ENCODE measurements at places on chromosomes 5 and 9.

GRCh38 chr9:86405926-86406325, 51.7 kb upstream of the TUT7 start:
- peak; percentile 36 for DNase-seq

DNA sequence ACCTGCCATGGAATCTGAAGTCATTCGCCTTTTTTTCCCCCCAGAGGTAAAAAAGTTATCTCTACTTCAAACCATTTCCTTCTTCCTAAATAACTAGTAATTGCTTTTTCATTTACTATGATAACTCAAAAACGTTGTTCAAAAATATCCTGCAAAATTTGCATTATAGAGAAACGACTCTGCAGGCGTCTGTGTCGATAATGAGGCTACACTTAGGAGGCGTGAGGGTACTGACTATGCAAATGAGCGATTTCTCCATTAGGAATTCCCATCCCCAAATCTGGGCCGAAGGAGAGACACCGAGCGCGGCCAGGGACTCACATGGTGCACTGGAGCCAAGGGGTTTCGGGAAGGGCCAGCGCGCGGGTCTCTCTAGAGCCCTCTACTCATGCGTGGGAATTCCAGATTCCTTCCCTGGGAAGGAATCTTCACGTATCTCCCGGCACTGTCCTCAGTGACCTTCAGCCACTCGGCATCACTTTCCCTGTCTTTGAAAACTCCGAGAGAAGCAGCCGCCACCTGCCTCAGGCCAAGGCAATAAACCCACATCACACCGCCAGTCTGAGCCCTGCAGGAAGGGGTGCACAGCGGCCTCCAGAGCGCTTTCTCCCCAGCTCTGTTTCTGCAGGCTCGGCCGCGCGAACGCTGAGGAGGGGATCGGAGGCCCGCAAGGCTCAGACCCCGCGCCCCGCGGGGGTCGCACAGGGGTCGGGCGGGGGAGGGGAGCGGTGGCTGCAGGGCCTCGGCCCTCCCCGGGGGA, 718 bp upstream of the DENND4C start:
- DNase-seq, result peak; percentile 53

DNA sequence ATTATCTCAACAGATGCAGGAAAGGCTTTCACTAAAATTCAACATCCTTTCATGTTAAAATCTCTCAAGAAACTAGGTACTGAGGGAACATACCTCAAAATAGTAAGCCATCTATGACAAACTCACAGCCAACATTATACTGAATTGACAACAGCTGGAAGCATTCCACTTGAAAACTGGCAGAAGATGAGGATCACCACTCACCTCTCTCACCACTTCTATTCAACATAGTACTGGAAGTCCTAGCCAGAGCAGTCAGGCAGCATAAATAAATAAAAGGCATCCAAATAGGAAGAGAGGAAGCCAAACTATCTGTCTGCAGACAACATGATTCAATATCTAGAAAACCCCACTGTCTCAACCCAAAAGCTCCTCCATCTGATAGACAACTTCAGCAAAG, 203.6 kb upstream of the GRAMD2B start:
- no peak for DNase-seq

- DNase-seq, result no peak
Observed at GRCh38 chr9:113488490-113488889, 25.0 kb downstream of the RGS3 start.

GRCh38 chr5:56099346-56099745, 104.6 kb upstream of the IL6ST start:
- no peak for DNase-seq

DNA sequence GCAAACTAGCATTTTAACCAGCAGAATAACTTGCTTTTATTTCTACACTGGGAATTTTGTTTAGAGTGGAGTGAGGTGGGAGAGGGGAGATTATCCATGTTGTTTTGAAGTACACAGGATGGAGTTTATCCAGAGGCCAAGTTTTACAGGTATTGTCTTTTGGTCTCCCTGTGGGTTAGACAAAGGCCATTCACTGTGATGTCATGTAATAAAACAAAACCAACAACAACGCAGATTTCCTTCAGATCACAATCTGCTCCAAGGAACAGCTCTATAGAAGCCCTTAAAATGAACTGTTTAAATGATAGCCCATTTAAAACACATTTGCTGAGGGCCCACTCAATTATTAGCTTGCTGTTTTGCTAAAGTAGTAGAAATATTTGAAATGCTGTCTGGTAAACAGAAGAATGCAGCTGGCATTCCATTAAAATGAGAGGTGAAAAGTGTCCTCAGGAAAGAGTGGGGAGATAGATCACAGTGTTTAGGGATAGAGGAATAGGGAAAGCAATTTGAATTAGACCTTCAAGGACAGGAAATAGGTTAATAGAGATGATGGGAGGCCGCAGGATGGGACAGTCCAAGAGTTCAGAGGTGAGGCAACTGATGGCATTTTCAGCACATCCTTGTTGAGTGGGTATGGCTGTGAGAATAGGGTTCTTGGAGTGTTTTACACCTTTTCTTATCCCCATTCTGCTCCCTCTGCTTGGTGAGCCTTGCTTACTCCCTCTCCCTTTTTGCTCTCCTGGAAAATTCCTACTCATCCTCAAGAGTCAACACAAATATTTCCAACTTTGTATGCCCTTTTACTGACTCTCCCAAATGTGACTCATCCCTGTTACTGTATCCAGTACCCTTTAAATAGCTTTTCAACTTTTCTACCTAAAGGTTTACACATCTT, 140.1 kb upstream of the NR3C1 start:
- no peak for DNase-seq

- no peak for DNase-seq
Observed at GRCh38 chr9:126522612-126523356, 90.9 kb upstream of the LMX1B start.

GRCh38 chr5:151298063-151298855, 5.3 kb downstream of the SLC36A3 start:
- DNase-seq, result no peak

DNA sequence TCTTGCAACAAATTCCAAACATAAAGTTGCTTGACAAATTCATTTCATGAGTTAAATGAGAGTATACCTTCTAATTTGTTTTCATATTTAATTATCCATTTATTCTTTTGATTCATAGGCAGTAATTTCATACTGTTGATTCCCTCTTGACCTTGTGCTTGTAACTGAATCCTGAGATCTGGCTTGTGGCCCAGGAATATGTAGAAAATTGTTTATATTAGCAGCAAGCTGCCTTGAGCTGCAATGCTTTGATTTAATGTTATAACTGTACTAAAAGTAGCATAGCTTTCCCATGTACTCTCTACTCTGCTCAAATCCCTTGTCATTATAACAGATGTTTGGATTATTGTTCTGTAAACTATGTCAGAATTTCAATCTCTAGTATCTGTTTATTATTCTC, 780.7 kb downstream of the NR2F1-AS1 start:
- DNase-seq, result no peak

DNA sequence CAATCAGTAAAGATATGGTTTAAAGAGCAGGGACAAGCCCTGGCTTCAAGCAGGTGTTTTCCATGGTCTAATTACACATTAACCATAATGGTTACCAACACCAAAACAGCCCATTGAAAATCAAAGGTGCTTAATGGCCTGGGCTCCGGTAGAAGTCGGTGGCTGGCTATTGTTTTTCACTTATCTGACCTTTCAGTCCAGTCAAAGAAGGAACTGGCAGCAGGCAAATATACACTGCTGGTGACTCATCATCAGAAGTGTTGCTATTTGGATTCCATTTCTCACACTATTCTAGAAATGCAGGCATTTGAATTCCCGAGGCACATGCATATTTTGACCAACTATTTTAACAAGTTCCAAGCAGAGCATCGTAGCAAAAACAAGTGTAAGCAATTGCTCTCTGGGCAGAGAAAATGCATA, 26.3 kb upstream of the GABRP start:
- no peak for DNase-seq

GRCh38 chr5:123132316-123132715, 43.3 kb downstream of the PRDM6 start:
- DNase-seq, result no peak

DNA sequence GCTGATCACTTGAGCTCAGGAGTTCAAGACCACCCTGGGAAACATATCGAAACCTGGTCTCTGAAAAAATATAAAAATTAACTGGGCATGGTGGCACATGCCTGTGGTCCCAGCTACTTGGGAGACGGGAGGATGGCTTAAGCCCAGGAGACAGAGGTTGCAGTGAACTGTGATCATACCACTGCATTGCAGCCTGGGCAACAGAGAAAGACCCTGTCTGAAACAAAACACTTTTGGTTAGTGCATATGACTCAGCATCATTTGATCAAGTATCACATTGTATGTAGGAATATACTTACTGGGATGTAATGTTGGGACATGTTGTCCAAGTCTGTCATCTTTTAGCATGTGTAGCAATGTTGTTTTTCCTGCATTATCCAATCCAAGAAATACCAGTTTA, 12.0 kb downstream of the SAR1B start:
- no peak for DNase-seq

DNA sequence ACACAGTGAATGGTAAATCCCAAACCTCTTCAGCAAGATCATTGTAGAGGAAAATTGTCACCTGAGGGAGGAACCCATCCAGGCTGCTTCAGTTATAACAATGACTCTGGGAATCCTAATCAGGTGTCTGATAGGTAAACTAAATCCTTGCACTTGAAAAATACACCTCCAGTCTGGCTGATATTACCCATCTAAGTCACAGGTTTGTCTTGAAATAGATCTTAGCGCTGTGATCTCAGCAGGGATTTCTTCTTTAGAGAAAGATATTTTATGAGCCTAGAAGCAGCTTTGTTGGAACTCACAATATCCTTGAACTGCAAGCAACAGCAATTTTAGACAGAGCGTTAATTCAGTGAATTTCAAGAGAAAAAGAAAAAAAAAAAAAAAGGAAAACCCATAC, 149.7 kb downstream of the SGCD start:
- no peak for DNase-seq

DNA sequence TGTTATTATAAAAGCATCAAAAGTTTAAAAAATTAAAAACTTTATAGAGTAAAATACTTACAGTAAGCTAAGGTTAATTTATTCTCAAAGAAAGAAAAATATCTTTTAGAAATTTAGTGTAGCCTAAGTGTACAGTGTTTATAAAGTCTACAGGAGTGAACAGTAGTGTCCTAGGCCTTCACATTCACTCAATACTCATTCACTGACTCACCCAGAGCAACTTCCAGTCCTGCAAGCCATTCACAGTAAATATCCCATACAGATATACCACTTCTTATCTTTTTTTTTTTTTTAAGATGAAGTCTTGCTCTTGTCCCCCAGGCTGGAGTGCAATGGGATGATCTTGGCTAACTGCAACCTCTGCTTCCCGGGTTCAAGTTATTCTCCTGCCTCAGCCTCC, 73.1 kb upstream of the FST start:
- no peak for DNase-seq

DNA sequence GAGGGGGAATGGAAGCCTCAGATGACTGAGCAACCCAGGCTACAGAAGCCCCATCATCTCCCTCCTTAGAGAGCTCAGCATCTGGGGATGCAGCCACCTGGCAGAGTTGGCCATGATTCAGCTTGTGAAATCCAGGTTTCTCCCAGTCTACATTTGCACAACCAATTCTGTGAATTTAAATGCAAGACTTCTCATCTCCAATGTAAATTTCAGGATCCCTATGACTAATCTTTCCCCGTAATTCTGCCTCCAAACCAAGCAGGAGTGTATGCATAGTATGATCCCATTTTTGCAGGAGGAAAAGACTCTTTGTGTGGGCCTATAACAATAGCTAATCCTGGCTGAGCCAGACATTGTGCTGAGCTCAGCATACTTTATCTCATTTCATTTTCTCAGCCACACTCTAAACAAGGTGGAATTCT, 59.6 kb upstream of the IL17B start:
- no peak for DNase-seq

DNA sequence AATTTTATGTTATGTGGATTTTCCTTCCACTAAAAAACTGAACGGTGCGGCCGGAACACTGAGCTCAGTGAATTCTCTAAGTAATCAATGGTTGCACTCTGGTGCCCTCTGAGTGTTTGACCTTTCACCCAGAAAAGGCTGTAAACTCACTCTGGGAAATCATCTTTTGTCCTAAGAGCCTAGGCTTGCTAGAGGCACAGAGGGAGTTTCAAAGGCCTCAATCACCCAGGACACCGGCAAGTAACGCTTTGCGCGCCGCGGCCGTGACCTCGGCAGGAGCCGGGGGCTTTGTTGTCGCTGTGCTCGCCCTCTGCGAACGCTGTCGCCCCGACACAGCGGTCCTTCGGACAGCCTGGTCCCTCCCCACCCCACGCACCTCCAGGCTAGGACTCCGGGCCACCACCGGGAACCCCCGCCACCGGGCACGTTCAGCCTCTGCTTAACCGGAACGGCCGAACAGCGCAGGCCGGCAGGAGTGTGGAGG, 703 bp downstream of the ISCA1 start:
- DNase-seq, result no peak

DNA sequence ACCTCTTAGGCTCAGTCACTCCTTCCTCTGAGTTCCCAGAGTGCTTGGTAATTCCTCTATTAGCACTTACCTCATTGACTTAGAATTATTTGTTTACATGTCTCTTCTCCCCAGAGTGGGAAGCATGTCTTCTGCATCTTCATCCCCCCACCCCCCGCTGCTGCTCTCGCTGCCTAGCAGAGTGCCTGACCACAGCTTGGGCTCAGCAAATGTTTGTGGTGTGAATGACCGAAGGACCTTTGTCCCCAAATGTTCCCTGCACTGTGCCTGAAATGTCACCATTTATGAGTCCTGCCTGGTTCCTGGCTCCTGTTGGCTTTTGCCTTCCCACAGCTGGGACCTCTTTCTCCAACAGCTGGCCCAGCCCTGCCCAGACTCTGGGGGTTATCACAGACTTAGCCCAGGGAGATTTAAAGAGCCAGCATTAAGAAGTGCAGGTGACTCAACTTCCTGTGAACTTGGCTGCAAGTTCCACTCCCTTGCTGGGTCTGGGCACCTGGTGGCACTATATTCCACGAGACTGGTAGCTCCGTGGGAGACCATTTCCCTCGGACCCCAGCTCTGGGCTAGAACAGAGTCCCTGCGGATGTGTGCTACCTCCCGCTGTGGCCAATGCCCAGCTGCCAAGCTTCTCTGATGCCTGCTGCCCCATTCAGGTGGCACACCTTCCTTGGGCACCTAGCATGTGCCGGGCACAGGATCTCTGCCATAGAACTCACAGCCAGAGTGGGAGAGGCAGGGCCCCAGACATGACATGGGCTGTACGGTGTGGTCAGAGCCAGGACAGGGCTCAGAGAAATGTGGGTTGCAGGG, 1.8 kb upstream of the HMCN2 start:
- DNase-seq, result no peak

GRCh38 chr9:10863476-10863875, 250.7 kb upstream of the PTPRD start:
- no peak for DNase-seq

DNA sequence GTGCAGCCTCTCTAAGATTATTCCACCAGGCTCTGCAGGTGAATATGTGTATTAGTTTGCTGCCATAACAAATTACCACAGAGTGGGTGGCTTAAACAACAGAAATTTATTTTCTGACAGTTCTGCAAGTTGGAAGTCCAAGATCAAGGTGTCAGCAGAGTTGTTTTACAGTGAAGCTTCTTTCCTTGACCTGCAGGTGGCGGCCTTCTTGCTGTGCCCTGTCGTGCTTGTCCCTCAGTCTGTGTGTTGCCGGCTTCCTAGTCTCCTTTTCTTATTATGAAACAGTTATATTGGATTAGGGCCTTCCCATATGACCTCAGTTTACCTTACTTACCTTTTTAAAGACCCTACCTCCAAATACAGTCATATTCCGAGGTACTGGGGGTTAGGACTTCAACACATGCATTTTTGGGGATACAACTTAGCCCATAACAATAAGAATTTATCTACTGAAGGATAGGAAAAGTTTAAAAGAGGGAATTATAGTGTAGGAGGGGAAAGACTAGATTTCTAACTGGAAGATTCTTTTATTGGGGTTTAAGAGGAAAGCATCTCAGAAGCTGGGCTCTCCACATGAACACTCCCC, 97.4 kb downstream of the OSTF1 start:
- DNase-seq, result no peak

Measured in amygdala (tissue), 56 donors.